ENCODE measurements at places on chromosomes 5 and 9.

DNA sequence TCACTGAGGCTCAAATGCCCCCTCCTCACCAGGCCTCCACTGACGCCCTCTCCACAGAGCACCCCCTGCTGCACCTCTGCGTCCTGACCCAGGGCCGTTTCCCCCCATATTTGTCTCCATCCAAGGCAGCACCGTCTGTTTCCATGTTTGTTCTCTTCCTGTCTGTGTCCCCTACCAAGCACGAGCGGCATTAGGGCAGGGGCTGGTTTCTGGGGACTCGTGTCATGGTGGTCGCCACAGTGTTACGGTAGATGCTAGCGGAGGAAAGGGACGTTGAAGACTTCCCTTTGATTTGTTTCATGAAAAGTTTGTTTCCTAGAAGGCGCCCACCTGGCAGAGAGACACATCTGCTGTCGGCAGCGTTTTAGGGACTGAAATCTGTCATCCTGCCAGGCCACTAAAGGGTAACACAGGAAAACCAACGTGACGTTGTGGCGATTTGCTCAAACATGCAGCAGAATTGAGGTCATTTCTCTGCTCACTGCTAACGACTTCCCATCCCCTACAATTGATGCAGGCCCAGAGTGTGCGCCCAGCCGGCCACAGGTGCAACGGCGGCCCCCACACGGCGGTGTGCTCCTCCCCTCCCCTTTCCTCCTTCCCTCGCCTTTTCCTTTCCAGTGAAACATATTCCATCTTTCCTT is 79.3 kb upstream of the IRX4 start:
- DNase-seq, result no peak

DNA sequence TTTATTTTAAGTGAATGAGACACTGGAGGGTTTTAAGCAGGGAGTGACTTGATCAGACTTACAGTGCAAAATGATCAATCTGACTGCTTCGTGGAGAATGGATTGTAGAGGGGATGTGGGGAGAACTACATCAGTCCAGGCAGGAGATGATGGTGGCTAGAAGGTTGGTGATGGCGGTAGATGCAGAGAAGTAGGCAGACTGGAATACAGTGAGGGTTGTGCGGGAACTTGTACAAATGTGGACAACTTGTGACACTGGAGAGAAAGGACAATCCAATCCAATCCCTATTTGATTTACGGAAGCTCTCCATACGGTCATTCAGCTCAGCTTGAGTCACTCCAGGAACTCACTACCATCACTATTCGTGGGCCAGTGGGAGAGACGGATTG is 593 bp downstream of the TIGD6 start:
- no peak for DNase-seq

DNA sequence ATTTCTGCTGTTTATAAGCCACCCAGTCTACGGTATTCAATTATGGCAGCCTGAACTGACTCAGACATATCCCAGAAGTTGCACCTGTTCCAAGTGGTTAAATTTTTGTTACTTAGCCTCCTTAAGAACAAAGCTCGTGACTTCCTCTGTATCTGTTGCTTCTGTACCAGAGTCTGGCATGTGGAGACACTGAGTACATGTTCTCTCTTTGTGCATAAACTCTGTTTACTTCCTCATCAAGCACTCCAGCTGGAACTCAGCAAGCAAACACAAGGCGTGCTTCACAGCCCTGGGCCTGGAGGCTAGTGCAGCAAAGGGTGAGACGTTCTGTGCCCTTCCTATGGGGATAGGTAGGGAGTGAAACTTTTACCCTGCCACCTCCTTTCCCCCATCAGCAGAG is 19.0 kb downstream of the C9orf152 start:
- DNase-seq, result peak; percentile 37

- DNase-seq, result no peak
Observed at GRCh38 chr9:81635521-81636254, 53.7 kb downstream of the TLE1 start.
